ENCODE measurements at places on chromosomes 13 and 19. TPM values are rescaled to one million over a fixed set of nuclear protein-coding genes. Genes with fewer than 3 reads are reported as not detected.

LENG9 gene
- 1.9 TPM for polyA plus RNA-seq

NLRP9 gene
- not detected for polyA plus RNA-seq

CXCL17 gene
- not detected for polyA plus RNA-seq

ALDH16A1 gene
- 2.8 TPM for polyA plus RNA-seq

LYPD5 gene
- polyA plus RNA-seq, result 10.0 TPM

SH2D3A gene
- not detected for polyA plus RNA-seq

KLK11 gene
- not detected for polyA plus RNA-seq

SYNGR4 gene
- polyA plus RNA-seq, result not detected

ANKRD24 gene
- 0.25 TPM for polyA plus RNA-seq

PROZ gene
- not detected for polyA plus RNA-seq

KLK3 gene
- polyA plus RNA-seq, result not detected

MIR17HG gene
- 0.63 TPM for polyA plus RNA-seq

PCSK4 gene
- polyA plus RNA-seq, result not detected

IGFL4 gene
- polyA plus RNA-seq, result 6.8 TPM

ZNF541 gene
- polyA plus RNA-seq, result not detected

ZNF253 gene
- polyA plus RNA-seq, result 14.0 TPM

CD79A gene
- polyA plus RNA-seq, result not detected

MICU2 gene
- polyA plus RNA-seq, result 31.0 TPM

SLC46A3 gene
- 44.1 TPM for polyA plus RNA-seq

EBI3 gene
- not detected for polyA plus RNA-seq

VSIG10L gene
- polyA plus RNA-seq, result 0.81 TPM

SPRYD7 gene
- 37.1 TPM for polyA plus RNA-seq

FLT1 gene
- polyA plus RNA-seq, result 2.2 TPM

CEACAM16 gene
- polyA plus RNA-seq, result 0.35 TPM

ZNF730 gene
- polyA plus RNA-seq, result not detected

MYPOP gene
- 2.1 TPM for polyA plus RNA-seq

RFPL4A gene
- polyA plus RNA-seq, result not detected

MZT1 gene
- polyA plus RNA-seq, result 56.8 TPM

PDX1 gene
- not detected for polyA plus RNA-seq

TBC1D17 gene
- polyA plus RNA-seq, result 1.4 TPM

MCEMP1 gene
- not detected for polyA plus RNA-seq

FAM32A gene
- 61.8 TPM for polyA plus RNA-seq

PPM1N gene
- polyA plus RNA-seq, result 0.30 TPM

NOVA2 gene
- polyA plus RNA-seq, result 2.6 TPM

IGFL2 gene
- not detected for polyA plus RNA-seq

ZFP30 gene
- 1.9 TPM for polyA plus RNA-seq

EDDM13 gene
- polyA plus RNA-seq, result not detected

SYNE4 gene
- 3.4 TPM for polyA plus RNA-seq

LRRC8E gene
- polyA plus RNA-seq, result not detected

GDF15 gene
- polyA plus RNA-seq, result not detected

NLRP5 gene
- polyA plus RNA-seq, result not detected

HTR2A gene
- polyA plus RNA-seq, result 11.6 TPM

PLK5 gene
- polyA plus RNA-seq, result not detected
